ENCODE measurements at places on chromosomes 12 and 14.

GRCh38 chr12:6534945-6535696, 804 bp downstream of the GAPDH start:
- DNase-seq = peak; percentile 68

DNA sequence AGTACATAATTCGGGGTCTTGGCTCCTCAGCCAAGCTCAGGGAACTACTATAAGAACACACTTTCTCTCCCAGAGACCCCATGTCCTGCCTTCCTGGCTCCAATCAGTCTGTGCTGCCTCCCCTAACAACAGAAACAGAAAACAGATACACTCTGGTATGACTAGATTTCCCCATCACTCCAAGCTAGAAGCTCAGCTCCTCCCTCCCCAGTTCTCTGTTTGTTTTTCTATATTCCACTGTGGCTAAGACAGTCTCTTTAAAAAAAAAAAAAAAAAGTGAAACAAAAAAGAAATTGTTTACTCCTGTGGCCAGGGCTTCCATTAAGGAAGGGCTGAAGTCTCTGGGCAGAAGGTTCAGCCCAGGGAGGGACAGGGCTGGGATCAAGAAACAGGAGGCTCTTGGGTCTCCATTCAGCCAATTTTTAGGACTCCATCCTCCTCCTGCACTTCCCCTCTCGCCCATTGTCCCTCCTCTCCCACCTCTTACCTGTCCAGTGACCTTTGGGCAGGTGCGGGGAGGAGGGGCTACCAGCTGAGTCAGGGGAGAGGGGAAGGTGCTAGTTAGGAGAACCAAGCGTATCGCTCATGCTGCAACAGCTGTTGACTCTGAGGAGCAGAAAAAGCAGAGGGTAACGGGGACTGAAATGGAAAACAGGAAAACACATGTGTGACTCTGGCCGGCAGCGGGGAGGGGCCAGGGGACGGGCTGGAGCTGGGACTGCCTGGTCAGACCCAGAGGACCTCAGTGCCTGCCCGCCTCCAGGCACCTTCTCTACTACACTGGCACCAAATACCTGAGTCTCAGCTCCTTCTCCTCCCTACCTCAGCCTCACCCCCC, 4.1 kb upstream of the SLC7A7 start:
- DNase-seq = no peak

- DNase-seq = no peak
Measured at GRCh38 chr14:91363776-91364523, 53.7 kb downstream of the CCDC88C start.

GRCh38 chr14:98503086-98503815, 768.7 kb downstream of the BCL11B start:
- DNase-seq = no peak
